ENCODE measurements at places on chromosomes 11 and 22.

DNA sequence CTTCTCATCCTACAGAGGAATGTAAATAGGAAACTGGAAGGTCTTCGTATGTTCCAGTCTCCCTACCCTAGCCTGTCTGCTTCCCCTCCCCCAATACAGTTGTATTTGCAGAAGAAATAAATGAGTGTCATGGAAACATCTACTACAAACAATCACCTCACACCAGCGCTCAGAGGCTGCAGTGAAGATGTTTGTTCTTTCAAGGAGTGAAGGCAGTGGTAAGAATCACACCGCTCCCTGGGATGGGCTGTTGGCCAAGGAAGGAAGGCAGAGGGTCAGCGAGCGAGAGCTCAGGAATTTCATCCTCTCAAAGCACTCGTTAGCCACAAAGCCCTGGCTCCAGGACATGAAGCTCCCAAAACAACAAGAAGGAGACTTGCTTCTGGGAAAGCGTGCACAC lies 1.1 kb upstream of the IGSF9B start:
- DNase-seq = no peak

DNA sequence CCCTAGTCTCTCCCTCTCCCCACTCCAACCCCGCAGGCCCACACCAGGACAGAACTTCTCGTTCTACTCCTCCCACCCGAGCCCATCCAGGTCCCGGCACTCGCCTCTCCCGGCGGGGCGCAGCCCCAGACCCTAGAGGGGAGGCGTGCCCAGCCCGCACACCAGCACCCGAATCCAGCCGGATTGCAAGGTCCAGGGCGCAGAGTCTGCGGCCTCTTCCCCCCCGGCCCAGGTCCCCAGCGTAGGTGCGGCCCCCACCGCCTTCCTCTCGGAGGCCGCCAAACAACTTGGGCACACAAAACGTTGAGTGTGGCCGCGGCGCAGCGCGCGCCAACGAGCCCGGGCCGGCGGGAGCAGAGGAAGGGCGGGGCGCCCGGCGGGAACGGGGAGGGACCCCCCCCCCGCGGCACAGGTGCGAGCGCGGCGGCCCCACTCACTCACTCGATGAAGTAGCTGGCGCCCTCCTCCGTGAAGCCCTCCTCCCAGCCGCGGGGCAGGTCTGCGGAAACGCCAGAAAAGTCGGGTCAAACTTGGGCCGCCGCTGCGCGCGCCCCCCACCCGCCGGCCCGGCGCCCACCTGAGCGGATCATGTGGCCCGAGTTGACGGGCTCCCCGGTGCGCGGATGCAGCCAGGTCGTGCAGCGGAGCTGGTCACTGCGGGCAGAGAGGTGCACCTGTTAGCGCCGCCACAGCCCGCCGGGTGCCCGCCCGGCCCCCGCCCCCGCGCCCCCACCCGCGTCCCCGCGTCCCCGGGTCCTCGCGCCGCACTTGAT lies 480 bp downstream of the PLEKHA7 start:
- DNase-seq = no peak

- DNase-seq = no peak
These were observed 25.2 kb downstream of the GRAP2 start for GRCh38 chr22:39925909-39926679.

DNA sequence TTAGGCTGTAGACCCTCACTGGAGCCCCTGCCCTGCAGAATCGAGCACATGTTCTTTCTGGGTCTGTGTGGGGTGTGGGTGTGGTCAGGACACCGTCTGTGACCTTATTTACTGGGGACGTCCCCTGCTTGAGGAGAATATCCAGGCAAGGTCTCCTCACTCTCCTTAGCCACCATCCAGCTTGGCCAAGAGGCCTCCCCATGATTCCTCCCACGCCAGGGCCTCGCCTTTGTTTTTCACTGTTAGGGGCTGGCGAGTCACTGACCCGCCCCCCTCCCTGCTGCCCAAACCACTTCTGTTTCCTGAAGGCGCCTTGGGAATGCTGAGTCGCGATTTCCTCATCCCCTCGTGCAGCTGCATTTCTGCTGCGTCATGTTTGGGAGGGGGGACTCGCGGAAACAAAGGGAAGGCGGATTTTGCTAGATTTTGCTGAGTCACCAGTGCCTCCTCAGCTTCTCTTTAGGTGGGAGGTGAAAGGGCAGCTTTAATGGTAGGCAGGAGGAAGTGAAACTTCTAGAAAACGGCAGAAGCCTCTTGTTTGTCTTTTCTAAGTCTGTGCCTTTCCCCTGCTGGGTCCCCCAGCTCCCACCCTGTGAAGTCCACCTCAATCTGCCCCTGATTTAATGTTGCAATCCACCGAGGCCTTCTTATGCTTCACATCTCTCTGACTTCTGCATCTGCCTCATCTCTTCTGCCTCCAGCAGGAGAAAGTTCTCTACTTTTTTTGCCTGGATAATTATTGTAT lies 4.0 kb upstream of the HMOX1 start:
- DNase-seq = no peak

- DNase-seq = no peak
These were observed 311.4 kb downstream of the DYNC2H1 start for GRCh38 chr11:103420593-103420992.

GRCh38 chr11:69666261-69666660 lies 8.9 kb downstream of the LTO1 start:
- no peak for DNase-seq

Data from T-helper 2 cell (primary cell).